ENCODE measurements at places on chromosomes 12 and 14. TPM values are rescaled to one million over a fixed set of nuclear protein-coding genes. Genes with fewer than 3 reads are reported as not detected.

DNA sequence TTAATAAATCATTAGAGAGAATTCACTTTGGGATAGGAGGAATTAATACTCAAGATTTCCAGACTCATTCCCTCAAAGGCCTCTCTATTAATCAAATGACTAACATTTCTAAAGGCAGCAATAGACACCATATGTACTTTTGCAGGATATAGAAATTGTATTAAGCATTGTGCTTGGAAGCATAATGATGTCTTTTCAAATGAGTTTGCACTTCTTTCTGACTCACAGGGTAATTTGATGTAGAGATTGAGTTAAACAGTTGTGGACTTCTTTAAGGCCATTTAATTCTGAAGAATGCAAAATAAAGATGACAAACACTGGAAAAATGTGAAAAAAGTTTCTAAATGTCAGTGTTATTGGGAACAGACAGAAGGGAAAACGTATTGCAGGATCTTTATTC, 63.4 kb upstream of the CSRP2 start:
- DNase-seq = no peak

- no peak for DNase-seq
Measured at GRCh38 chr12:107302649-107303341, 209.4 kb upstream of the CRY1 start.

- DNase-seq = no peak
Measured at GRCh38 chr12:19764408-19764807, 325.1 kb downstream of the AEBP2 start.

GRCh38 chr12:9792961-9793617, 32.4 kb upstream of the CD69 start:
- DNase-seq = no peak

- DNase-seq = no peak
Measured at GRCh38 chr12:113142173-113142885, 6.8 kb upstream of the RASAL1 start.

GRCh38 chr14:86933958-86934595, 1058.9 kb downstream of the GALC start:
- no peak for DNase-seq

DNA sequence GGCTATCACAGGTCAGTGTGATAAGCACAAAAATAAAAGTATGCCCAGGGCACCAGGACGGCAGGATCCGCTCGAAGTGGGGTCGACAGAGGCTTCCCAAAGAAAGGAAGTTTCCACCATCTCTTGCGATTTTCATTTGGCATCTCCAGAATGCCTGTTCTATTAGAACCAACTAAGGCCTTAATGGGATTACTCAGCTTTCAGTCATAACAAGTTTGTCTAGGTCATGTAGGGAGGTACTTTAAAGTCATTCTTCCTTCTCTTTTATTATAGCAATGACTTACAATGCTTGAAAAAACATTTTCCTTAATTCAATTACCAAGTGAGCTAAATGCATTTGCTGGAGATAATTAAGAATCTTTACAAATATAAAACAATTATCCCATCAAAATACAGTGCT, 83.6 kb upstream of the DIO3 start:
- DNase-seq = no peak

Gene LRTM2
- total RNA-seq = not detected

Gene CLEC2D
- total RNA-seq = 219 TPM

Gene PAH
- total RNA-seq = not detected
